ENCODE measurements at places on chromosomes 3 and 15.

DNA sequence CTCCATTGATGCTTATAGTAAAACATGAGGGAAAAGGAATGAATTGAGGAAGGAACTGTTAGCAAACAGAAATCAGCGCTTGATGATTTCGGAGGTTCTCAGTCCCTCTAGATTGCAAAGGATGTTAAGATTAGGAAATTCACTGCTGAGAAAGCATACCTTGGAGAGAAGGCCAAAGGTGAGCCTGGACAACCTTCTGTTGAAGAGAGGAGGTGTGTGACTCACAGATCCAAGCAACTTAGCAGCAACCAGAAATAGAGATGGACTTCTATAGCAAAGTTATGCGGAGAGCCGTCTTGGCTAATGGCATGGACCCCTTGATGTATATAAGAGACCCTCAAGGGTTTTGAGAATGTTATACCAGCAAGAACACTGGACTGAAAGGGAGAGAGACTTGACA is 114.3 kb downstream of the EEFSEC start:
- no peak for DNase-seq

- no peak for DNase-seq
Observed at GRCh38 chr15:77017761-77018720, 23.1 kb downstream of the PSTPIP1 start.

DNA sequence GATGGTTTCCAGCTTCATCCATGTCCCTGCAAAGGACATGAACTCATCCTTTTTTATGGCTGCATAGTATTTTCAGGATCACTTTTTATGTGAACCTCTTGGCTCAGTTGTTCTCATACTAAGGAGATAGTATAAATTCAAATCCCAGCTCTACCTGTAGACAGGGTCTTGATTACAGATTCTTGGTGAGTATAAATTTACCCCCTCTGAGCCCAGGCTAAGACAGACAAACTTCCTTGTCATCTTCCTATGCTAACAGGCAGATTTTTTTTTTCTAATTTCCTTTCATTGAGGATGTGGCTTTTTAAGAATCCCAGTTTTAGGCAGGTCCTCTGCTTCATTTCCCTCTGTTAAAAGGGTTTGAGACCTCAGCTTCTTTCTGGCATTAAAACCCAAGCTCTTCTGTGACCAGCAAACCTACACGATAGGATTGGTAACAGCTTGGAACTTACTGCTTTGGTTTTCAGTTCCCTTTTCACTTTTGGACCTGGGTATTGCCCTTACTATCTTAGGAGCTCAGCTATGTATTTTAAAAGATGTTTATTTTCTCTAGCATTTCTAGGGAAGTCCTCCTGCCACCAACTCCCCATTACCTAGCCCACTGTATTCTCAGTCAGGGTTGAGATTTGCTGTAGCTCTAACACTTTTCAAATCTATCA is 72.5 kb downstream of the VPS8 start:
- DNase-seq = no peak

DNA sequence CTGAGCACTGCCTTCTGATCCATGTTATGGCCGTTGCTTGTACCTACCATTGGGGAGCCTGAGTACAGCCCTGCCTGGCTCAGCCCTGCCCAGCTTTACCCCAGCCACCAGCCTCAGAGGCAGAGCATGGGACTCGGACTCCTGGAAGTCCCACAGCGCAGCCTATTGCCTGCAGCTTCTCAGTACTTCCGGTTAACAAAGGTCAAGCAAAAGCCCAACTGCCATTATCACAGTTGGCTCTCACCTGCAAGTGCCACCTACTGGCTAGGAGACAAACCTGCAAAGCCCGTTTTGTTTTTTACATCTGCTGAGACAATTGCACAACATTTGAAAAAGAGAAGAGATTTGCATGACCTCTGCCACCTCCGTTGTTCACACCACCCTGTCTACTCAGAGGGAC is 1081.7 kb downstream of the NAALADL2 start:
- DNase-seq = peak; percentile 41

GRCh38 chr15:97728791-97729190 is 231.7 kb upstream of the ARRDC4 start:
- DNase-seq = no peak

DNA sequence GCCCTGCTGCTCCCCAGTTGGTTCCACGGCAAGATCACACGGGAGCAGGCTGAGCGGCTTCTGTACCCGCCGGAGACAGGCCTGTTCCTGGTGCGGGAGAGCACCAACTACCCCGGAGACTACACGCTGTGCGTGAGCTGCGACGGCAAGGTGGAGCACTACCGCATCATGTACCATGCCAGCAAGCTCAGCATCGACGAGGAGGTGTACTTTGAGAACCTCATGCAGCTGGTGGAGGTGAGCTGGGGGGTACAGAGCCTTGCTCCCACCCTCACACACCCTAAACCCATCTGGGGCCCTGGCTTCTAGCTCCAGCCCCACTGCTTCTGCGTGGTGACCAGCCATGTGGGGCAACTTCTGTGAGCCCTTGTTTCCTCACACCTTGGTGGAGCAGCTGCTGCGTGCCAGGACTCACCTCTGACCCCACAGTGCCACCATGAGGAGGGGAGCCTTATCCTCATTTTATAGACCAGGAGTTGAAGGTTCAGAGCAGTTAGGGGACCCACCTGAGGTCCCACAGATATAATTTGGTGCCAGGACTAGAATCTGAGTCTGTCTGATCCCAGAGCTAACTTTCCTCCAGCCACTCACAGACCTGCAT is 13.3 kb upstream of the LMAN1L start:
- DNase-seq = no peak

All from NCI-H2081 (cell line).